ENCODE measurements at places on chromosomes 6 and 20.

DNA sequence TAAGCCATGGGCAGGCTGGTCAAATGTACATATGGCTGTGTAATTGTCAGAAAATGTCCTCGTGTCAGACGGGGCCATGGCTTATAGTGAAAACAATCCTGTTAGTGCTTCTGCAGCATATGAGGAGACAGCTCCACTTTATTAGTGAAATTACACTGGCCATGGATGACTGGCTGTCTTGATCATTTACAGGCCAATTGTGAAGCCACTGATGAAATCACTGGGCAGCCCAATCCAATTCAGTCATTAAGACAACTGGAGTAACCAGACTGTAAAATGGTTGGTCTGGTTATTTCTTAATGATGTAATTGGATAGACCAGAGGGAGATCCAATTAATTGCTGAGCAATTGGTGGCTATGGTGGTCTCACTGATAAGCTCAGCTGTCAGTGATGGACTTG is 749.5 kb downstream of the KIF16B start:
- no peak for DNase-seq

GRCh38 chr6:88626460-88626859 is 337.0 kb downstream of the RNGTT start:
- no peak for DNase-seq

DNA sequence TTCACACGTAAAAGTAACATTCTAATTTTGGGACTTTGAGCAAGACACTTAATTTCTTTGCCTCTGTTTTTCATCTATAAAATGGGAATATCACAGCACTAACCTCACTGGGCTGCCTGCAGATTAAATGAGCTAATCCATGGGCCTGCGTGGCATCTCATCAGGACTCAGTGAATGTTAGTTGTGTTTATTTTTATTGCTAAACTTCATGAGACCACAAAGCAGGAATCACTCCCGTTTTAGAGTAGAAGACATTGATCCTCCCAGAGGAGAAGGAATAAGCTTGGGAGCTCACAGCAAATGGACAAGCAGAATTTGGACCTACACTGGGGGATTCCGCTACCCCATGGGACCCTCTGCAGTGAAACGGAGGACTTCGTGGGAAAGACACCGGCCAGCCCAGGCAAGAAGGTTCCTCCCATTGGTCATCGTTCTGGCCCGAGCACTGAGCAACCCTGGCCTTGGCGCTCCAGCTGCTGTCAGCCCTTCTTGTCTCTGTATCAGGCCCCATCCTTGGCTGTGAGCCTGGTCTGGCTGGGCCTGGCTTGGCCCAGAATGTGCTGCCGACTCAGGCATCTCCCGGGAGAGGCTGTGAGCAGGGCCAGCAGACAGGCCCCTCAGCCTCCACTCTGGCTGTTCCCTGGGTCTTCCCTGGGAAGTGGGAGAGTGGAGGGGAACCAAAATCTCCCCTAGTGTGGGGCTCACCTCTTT is 79.8 kb downstream of the NFATC2 start:
- DNase-seq, result no peak

DNA sequence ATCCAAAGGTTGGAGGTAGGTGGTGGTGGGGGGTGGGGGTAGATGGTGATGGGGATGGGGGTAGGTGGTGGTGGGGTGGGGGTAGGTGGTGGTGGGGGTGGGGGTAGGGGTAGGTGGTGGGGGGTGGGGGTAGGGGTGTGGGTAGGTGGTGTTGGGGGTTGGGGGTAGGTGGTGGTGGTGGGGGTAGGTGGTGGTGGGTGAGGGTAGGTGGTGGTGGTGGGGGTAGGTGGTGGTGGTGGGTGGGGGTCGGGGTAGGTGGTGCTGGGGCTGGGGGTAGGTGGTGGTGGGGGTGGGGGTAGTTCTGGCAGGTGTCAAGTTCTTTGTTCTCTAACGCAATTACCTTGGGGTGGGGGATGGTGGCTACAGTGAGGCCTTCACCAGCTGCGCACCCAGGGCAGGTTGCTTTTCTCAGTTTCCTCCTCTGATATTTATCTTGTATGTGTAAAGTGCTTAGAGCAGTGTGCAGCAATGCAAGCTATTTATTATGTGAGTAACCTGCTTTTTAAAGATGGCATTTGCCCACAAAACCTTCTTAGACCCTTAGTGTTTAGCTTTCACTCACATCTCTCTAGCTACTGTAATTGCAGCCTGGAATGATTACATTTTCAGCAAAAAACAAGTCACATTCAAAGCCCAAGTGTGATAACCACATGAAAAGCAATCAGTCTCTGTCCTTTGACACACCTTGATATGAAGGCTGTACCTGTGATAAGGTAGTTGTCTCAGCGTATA is 8.2 kb upstream of the CCDC167 start:
- no peak for DNase-seq

DNA sequence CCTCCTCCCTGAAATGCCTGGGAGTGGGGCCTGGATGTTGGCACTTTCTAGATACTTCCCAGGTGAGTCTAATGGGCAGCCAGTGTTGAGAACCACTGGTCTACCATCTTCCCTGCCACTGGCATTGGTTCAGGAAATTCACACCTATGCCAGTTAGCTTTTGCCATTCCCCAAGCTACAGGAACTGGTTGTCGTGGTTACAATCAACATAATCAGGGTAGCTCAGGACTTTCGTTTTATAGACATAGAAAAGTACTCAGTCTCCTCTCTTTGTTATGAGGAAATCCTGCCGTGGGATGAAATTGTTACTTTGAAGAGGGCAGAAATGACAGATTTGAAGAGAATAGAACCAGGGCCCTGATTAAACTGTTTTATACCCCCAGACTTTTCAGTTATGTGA is 127.9 kb upstream of the FOXO3 start:
- no peak for DNase-seq

DNA sequence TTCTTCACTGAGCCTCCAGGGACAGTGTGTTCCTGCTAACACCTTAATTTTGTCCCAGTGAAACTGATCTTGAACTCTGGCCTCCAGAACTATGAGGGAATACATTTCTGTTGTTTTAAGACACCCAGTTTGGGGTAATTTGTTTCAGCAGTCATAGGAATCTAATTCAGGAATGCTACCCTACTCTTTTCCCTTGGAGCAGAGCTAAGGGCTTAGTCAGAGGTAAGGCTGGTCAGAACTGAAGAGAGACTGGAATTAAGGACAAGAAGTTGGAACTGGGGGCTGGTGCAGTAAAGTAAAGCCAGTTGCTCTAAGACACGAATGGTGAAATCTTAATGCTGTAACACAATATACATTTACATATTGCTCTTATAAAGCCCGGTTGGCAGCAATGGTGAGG is 809.7 kb downstream of the MAFB start:
- no peak for DNase-seq

Measured in stimulated activated CD8-positive, alpha-beta memory T cell treated with anti-CD3 and anti-CD28 coated beads, Interleukin-2, amount 100 ng/mL, for 1 hour (primary cell).